ENCODE measurements at places on chromosomes 4 and X.

GRCh38 chr4:138512756-138513155, 270.6 kb upstream of the SLC7A11 start:
- no peak for DNase-seq

DNA sequence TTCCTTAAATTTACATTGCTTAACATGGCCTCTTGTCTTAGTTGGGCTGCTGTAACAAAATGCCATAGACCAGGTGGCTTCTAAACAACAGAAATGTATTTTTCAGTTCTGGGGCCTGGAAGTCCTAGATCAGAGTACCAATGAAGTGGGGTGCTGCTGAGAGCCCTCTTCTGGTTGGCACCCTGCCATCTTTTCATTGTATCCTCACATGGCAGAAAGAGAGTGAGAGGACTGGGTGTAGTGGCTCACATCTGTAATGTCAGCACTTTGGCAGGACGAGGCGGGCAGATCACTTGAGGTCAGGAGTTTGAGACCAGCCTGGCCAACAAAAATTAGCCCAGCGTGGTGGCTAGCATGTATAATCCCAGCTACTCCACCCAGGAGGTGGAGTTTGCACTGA, 12.0 kb upstream of the KLB start:
- DNase-seq: no peak

GRCh38 chr4:1097553-1097952, 15.8 kb downstream of the RNF212 start:
- DNase-seq: no peak

DNA sequence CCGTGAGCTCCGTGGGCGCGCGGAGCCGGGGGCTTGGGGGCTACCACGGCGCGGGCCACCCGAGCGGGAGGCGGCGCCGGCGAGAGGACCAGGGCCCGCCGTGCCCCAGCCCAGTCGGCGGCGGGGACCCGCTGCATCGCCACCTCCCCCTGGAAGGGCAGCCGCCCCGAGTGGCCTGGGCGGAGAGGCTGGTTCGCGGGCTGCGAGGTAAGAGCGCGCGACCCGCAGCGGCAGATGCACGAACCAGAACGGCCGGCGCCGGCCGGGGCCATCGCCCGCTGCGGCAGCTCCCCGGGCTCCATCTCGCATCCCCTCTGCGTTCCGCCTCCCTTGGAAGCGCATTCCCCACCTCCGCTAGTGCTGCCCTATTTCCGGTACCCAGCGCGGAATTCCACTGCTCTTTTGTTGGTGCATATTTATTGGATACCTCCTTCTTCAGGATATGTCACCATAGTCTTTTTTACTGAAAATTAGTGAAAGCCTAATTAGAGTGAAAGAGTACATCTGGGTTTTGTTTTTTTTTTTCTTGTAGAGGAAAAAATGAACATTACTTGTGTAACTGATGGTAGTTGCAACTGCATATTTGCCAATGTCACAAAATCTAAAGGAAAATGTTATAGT, 797 bp downstream of the PKD2 start:
- no peak for DNase-seq

- DNase-seq: no peak
Observed at GRCh38 chrX:48613502-48614160, 16.3 kb downstream of the WDR13 start.

GRCh38 chr4:171717231-171717741, 95.9 kb upstream of the GALNTL6 start:
- DNase-seq: no peak

DNA sequence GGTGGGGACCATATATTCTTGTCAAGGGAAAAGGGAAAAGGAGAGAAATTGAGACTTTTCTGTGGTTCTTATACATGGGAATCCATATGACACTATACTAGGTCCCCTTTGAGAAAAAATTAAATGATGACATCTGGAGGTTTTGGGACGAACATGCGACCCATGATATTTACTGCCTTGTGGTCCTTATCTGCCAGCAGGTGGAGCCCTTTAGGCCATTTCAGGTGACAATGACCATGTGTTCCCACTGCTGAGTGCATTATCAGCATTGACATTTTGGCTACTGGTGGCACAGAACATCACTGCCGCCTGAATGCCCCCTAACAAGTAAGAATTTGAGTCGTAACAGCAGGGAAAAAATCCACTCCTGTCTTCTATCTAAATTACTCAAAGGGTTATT, 843.4 kb downstream of the FSTL5 start:
- no peak for DNase-seq

DNA sequence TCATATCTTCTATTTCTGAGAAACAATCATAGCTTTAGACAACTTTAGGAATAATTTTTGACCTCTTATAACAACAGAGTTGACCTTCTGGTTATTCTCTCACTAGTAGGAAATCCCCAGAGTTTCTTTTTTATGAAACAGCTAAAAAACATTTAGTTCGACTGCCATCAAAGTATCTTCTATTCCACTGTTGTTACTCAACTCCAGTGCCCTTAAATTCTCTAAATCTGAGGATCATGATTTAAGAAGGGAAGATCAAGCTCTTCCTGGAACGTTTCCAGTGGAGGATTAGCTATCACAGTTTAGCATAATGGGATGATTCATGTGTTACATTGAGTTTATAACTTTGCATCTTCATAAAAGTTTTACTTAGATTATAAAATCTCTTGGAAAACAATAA, 134.9 kb upstream of the VEGFC start:
- DNase-seq: no peak

GRCh38 chrX:84248226-84248625, 60.2 kb upstream of the RPS6KA6 start:
- no peak for DNase-seq

DNA sequence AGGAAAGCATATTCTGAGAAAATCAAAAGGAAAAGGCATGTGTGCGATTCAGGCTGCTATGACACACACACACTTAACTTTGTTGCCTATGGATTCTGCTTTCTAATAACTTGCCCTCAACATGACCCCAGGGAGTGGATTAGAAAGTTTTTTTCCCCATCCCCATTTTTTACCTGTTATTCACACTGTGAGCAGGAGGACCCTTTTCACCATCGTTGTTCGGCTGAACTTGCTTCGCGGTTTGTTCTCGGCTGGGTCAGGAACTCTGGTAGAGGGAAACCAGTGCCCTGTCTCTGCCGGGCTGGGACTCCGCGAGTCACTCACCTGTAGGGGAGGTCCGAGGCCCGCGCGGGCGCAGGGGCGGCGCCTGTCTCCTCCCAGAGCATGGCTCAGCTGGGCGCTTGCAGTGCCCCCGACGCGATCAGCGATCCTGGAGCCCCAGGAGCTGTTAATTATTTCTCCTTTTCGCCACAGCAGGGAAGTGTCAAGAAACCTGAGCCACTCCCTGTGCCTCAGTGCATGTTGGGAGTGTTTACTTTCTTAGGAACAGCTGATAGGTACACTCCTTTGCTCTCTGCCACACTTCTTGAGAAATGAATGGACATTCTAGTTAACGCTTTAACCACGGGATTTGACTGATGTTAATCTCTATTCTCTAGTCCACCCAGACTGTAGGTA, at the start of gene RASSF6:
Gene RASSF6 (minus strand): TSS at position 322 of the 678 bp plus-strand sequence. CDS start 8,641 bp downstream, outside the sequence.
- DNase-seq: no peak

- DNase-seq: no peak
Observed at GRCh38 chr4:548976-549375, 27.1 kb downstream of the TMEM271 start.

GRCh38 chr4:71009086-71009485, 15.6 kb downstream of the DCK start:
- DNase-seq: no peak

GRCh38 chr4:6546681-6547447, 28.1 kb upstream of the MAN2B2 start:
- DNase-seq: peak; percentile 56

DNA sequence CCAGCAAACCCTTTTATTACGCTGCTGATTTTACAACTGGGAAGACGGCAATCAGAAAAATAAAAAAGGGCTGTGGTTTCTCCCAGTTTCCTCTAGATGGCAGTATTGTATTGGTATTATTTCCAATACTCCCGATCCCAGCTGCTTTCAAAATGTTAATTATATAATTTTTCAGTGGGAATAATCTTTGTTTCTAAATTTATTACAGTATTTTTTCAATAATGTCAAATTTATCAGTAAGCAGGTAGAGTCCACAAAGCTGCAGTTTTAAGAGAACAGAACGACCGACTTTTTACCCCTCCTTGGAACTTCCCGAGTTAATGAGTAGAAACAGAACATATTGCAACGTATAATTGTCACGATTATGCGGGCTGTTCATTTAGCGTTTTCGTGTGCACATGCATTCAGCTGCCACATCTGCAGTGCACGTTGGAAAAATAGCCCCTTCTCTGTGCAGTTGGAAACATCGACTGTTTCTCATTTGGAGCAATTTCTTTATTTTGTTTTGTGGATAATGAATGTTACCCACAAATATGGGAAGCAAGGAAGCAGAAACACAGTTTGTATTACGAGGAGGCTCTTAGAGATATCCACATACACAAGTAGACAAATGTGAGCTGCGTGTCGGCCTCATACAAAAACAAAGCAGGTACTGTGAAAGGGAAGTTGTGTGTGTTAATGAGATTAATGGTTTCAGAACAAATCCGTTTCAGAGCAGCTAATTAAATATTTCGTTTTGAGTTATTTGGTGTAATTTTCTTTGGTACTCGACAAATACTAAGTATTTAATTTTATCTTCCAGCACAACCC, 188.0 kb downstream of the STIM2 start:
- DNase-seq: peak; percentile 37

- no peak for DNase-seq
Observed at GRCh38 chrX:11543249-11543648, 122.5 kb downstream of the ARHGAP6 start.

- no peak for DNase-seq
Observed at GRCh38 chr4:16952896-16953630, 54.6 kb upstream of the LDB2 start.

DNA sequence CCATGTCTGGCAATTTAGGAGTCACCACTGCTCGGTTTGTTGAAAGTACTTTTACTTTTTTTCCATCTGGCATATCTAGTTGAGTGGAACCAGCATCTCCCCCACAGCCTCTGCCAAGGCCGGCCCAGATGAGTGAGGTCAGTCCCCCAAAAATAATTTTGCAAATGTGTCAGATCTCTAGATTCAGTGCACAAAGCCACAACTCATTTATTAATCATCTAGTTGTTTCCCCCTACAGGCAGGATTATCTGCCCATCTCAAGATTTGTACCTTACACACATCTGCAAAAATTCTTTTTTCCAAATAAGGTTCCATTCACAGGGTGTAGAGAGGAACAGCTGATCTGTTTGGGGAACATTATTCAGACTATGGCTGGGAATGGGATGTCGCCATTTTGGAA, 174.0 kb upstream of the MXRA5 start:
- no peak for DNase-seq

DNA sequence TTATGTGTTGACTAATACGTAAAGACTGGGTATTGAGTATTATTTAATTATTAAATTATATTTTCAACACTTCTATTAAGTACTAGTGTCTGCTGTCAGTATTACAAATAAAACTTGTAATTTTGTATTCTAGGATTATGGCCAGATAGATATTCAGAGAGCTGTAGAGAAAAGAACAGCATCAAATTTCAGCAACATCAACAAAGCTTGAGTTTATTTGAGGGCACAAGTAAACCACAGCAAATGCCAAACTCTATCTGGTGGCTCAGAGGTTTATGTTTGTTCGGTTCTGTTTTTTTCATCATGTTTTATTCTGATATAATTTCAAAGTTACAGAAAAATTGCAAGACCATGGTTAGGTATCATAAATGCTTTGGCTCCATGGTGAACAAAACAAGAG, 1530.5 kb downstream of the PCDH18 start:
- DNase-seq: no peak

DNA sequence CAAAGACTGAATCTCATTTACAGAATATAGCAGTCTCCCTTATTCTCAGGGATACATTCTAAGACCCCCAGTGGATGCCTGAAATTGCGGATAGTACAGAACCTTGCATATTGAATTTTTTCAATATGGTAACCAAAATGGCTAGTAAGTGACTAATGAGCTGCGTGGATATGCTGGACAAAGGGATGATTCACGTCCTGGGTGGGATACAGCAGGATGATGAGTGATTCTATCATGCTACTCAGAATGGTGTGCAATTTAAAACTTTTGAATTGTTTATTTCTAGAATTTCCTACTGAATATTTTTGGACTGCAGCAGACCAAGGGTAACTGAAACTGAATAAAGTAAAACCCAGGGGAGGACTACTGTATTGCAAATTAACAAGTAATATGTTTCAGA, 66.7 kb downstream of the STAG2 start:
- no peak for DNase-seq

- no peak for DNase-seq
Observed at GRCh38 chr4:187333151-187333550, 609.5 kb upstream of the FAT1 start.

- DNase-seq: no peak
Observed at GRCh38 chr4:19379191-19379708, 872.5 kb upstream of the SLIT2 start.

DNA sequence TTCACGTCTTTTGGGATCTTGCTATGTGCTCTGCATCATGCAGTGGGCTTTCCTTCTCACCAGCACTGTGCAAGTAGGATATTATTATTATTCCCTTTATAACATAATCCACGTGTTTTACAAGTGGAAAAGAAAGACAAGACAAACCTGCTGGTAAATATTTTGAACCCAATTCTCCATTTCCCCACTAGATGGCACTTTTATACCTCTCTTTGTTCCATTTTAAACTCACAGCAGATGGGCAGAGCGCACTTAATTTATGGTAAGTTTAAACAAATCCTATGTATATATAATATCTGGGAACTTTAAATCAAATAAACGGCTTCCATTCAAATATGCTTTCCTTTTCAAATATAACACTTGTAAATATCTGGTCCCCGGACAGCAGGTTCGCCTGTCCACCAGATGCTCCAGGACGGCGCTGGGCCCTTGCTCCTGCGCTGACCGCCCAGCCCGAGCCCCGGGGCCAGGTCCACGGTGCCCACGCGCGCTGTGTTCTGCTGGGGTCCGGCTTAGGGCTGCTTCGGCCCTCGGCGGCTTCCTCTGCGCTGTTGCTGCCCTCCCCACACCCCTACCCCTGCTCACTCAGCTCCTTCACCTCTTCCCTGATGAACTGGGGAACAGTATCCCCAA, 31.1 kb downstream of the F11 start:
- no peak for DNase-seq

DNA sequence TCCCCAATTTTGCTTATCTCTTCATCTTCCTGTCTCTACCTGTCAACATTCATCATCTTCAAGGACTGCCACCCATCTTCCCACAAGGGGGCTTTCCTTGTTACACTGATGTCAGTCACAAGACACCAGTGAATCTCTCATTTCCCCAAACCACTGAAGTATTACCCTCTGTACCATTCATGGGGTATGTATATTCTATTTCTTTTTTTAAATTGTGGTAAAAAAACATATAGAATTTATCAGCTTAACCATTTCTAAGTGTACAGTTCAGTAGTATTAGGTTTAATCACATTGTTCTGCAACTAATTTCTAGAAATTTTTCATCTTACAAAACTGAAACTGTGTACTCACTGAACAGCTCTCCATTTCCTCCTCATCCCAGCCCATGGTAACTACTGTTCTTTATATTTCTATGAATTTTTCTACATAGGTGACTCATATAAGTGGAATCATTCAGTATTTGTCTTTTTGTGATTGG, 98.6 kb downstream of the LARP7 start:
- DNase-seq: no peak

- no peak for DNase-seq
Observed at GRCh38 chr4:97577004-97577403, 566.3 kb downstream of the STPG2 start.

- DNase-seq: no peak
Observed at GRCh38 chr4:183563874-183564273, 59.0 kb downstream of the ING2 start.
